ENCODE measurements at places on chromosomes 16 and 17.

DNA sequence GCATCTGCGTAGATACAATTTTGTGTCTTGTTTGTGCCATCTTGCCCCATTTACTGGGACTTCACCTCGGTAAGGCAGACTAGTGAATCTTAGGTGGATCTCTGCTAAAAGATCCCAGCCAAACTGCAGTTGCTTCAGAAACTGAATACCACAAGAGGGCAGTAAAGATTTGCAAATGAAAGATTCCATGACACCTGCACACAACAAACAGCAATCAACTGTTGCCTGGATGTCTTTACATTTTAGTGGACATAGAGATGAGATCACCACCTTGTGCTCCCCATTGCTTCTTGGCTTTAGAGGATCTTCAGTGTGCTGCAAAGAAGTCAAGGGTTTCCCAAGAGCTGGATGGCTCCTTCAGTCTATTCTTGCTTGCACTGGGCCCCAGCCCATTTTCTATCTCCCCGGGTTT lies 119.2 kb upstream of the CACNG5 start:
- no peak for DNase-seq

GRCh38 chr16:8047736-8048135 lies 542.6 kb downstream of the TMEM114 start:
- no peak for DNase-seq

GRCh38 chr16:85134789-85135142 lies 22.5 kb upstream of the CIBAR2 start:
- DNase-seq = no peak

GRCh38 chr17:50871898-50872297 lies 5.7 kb upstream of the TOB1 start:
- no peak for DNase-seq

DNA sequence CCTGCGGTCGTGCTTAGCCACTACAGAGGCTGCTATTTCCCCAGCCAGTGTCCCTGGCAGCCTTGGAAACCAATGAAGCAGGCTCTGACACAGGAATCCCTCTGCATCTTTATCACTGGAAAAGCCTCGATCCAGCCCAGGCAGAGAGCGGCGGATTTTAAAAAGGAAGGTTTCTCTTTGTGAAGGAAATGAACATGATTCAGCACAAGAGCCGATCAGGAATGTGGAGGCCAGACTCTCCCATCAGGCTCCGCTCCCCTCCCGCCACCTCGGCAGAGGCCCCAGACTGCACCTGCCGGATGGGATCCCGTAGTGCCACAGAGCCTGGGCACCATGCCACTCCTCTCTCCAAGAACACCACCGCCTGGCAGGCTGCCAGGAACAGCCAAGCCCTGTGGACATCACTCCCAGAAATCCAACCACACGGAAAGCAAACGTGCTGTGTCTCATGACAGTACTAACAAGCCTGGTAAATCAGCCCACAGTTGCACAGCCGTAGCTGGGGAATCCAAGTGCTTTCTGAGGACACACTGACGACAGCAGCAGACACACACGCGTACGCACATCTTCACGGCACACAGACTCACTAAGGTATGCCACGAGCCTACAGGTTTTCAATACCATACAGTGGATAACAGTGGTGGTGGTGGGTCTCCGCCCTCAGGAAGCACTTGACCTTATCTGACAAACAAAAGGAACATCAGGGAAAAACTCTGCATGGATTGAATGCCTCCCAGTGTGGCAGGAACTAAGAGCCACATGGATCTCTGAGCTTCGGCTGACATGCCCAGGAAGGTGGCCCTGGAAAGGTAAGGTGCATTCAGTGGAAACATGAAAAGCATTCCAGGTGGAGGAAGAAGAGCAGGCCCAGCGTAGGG lies 5.4 kb downstream of the LRRC75A start:
- no peak for DNase-seq

GRCh38 chr17:64212122-64212521 lies 50.9 kb downstream of the TEX2 start:
- DNase-seq = no peak

GRCh38 chr17:82283208-82283749 lies 9.8 kb upstream of the CSNK1D start:
- DNase-seq = peak; percentile 83

- DNase-seq = no peak
Observed at GRCh38 chr16:72895951-72896350, 152.0 kb downstream of the ZFHX3 start.

DNA sequence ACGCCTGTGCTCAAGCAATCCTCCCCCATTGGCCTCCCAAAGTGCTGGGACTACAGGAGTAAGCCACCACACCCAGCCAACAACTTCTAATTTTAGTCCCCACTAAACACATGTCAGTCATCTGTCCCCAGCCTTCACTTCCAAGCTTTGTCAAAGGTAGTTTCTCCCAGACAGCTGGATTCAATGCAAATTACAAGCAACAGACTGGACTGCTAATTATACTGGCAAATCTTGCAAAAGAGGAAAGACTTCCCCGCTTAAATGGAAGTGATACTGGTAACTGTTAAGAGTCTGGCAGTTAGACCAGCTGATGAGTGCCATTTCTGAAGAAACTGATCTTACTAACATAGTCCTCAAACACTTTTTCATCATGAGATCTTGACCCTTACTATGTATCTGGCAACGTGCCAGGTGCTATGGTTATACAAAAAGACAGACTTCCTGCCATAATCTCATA lies 8.2 kb upstream of the GGA2 start:
- no peak for DNase-seq

DNA sequence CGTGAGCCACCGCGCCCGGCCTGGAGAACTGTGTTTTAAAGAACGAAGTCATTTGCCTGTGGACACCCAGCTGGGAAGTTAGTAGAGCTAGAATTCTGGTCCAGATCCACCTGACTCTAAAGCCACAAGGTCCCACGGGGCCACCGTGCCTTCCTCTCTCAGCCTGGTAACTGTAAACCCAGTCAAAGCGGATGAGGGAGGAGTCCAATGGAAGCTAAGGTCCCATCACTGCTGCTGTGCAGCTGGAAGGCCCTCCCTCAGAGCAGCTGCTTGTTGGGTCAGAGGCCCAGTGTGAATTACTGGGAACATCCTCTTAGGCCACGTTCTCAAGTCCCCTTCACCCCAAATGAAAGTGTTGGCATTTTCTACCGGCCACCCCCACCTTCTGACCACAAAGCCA lies 48.8 kb upstream of the CACNG5 start:
- no peak for DNase-seq

GRCh38 chr17:59327981-59328290 lies 3.5 kb upstream of the YPEL2 start:
- no peak for DNase-seq

DNA sequence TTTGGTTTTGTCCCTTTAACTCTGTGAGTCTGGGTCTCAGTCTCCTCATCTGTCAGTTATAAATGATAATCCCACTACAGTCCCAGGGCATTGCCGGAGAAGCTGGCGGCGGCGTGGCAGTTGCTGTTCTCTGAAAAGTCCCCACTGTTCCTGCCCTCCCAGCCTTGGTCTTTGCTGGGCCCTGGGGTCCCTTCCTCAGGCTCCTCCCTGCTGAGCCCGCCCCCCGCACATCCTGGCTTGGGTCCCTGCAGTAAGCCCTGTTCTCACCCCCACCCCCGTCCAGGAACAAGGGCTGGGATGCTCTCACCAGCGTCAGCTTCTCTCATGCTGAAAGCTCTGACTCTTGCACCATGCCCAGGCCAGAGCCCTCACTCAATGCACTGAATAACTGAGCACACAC lies 35.3 kb upstream of the PEMT start:
- DNase-seq = no peak

All from activated T-cell treated with anti-CD3 and anti-CD28 coated beads, Interleukin-2, amount 50 U/mL, for 48 hours (primary cell).